ENCODE measurements at places on chromosomes 1 and 21. TPM values are rescaled to one million over a fixed set of nuclear protein-coding genes. Genes with fewer than 3 reads are reported as not detected.
A peak's percentile ranks its signal among the peaks of the same experiment; 100 is the strongest.

FAM151A gene
- polyA plus RNA-seq: 2.2 TPM

TAL1 gene
- polyA plus RNA-seq: 2.3 TPM

FMOD gene
- 26.4 TPM for polyA plus RNA-seq

PTPN7 gene
- polyA plus RNA-seq: 43.0 TPM

PALMD gene
- polyA plus RNA-seq: 12.9 TPM

KMO gene
- 1.5 TPM for polyA plus RNA-seq

OR10J1 gene
- 8.3 TPM for polyA plus RNA-seq

CD58 gene
- 15.0 TPM for polyA plus RNA-seq

MOV10 gene
- polyA plus RNA-seq: 137 TPM

LCE2C gene
- polyA plus RNA-seq: not detected

- DNase-seq: no peak
These were observed 33.5 kb downstream of the EPHA2 start for GRCh38 chr1:16122350-16122881.

GRCh38 chr1:223712850-223713474, 623 bp downstream of the CAPN2 start:
- no peak for DNase-seq

DNA sequence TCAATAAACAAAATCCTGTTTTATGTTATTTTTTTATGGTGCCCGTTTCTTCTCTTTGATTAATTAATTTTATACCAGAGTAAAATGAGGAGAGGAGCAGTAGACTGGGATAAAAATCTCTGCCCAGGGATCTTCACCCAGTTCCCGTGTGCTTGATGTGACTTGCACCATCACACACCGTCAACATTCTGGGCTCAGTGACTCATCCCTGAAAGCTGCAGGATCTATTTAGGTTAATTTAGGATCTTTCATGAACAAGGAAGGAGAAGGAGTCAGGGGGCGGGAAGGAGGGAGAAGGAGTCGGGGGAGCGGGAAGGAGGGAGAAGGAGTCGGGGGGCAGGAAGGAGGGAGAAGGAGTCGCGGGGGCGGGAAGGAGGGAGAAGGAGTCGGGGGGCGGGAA, 182.4 kb downstream of the SMYD3 start:
- no peak for DNase-seq

DNA sequence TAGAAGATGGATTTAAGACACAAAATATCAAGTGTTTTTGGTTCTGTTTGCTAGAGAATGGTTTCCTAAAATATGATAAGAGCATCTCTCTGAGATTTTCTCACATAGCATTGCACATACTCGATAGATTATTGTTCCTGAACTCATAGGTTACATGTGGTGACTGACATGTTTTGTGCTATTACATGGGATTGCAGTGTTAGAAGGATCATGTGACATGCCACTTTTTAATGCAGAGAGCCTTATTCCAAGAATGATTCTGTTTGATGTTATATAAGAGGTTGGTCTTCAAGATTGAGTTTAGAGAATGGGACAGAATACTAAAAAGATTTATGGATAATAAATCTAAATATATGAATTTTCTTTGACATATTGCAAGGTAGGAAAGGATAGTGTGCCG, 34.4 kb upstream of the SPAG17 start:
- DNase-seq: no peak

- no peak for DNase-seq
These were observed 27.8 kb downstream of the SELL start for GRCh38 chr1:169683661-169684060.

DNA sequence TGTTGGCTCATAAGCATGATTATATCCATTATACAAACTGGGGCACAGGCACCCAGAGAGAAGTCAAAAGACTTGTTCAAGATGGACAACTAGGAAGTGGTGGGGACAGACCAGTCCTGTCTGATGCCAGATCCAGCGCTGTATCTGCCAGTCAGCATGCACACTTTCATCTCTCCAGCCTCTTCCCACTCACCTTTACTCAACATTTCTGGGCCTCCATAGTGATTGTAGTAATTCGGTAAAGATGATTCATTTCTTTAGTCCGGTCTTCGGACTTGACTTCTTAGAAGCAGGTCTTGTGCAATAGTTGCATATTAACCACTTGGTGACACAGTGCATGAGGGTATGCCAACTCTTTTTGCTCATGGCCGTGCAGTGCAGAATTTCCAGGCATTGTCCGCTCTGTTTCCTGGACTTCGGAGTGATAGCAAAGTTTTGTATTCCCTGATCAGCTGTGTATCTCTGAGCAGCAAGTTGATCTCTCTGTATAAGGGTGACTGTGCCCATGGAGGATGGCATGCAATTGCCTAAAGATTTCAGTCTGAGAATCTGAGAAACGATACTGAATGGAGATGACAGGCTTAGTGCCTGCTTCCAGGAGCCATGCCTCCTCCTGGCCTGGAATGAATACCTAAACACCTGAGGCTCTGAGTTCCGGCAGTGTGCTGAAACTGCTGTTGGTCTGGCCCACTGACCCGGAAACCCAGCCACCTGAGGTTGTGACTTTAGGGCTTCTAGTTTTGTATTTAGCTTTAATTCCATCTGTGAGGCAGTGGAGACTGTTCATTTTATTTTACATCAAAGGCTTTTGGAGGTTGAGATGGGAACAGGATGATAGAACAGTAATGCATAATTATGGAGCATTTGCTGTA, 39.0 kb downstream of the GALNT2 start:
- no peak for DNase-seq

DNA sequence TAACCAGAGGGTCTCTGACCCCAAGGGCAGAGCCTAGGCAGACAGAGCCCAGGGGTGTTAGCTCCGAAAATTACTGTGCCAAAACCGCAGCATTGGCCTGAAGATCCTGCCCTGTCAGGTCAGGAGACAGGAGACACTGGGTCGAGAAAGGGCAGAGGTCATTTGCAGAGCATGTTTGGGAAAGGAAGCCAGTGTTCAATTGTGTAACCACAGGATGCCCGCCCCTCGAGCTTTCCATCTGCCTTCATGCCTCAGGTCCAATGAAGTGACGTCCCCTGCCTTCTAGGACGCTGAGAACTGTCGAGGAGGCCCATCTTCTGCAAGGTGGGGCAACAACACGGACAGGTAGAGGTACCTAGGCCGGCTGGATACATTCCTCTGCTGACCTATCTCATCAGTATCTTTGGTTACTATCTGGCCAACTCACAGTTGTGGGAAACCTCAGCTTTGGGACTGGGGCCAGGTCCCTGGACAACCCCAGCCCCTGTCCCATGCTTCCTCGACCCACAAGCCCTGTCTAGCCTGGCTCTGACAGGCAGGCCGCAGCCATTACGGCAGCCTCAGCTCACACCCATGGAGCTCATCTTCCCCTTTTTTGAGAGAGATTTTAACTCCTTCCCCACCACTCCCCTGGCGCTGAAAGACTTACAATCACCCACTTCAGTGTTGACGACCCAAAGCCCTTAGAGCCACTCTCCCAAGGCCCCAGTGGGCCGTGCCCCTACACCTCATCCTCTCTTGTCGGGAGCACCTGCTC, 1.3 kb downstream of the ARL8A start:
- DNase-seq: no peak

GRCh38 chr1:209850342-209850979, 22.7 kb downstream of the UTP25 start:
- DNase-seq: peak; percentile 70

DNA sequence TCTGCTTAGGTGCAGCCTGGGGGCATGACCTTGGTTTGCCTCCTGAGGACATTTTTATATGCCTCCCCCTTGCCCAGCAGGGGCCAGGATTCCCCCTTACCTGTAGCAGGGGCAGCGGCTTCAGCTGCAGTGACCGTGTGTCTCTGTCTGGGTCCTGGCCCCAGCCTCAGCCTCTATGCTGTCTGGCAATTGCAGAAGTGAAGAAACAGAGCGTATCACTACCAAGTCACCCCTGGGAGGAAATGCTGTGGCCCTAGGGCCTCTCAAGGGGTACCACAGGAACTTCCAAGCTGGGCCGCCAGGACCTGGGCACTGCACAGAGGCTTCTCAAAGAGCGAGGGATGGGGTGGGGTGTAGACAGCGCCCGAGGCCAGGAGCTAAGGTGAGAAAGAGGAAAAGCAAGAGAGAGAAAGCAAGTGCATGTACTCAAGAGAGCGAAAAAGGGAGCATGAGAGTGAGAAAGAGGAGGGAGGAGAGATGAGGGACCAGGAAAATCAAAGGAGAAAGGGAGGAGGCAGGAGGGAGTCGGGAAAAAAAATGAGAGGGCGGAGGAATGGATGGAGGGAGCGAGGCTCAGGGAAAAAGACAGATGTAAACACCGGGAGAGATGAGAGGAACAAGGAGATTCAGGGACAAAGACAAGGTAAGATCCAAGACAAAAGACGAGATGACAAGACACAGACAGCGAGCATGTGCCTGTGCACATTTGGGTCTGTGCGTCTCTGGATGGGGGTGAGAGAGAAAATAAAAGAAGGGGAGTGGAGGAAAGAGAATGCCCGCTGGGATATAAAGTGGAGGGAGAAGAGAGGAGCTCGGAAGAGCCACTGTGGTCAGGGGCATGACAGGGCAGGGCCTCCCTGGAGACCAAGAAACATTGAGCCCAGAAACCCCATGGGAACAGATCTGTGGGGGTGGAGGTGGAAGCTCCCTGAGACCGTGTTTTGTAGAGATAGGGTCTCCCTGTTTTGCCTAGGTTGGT, at the start of gene PTAFR:
PTAFR (minus strand) TSS at position 199 of the 979 bp plus-strand sequence. CDS start 25,669 bp downstream, outside the sequence.
- no peak for DNase-seq

GRCh38 chr1:27915082-27915575, 19.7 kb upstream of the SMPDL3B start:
- DNase-seq: no peak

GRCh38 chr1:234699795-234700665, 90.1 kb upstream of the IRF2BP2 start:
- peak; percentile 11 for DNase-seq

DNA sequence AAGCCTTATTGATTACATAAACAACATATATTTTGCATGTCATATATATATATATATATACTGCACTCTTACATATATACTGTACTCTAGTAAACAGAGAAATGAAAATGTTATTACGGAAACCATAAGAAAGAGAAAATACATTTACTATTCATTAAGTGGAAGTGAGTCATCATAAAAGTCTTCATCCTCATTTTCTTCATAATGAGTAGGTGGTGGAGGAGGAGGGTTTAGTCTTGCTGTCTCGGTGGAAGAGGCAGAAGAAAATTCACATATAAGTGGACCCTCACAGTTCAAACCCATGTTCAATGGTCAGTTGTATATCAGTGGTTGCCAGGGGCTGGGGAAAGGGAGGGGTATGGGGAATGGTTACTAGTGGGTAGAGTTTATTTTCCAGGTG, 8.0 kb upstream of the IFNLR1 start:
- DNase-seq: no peak

DNA sequence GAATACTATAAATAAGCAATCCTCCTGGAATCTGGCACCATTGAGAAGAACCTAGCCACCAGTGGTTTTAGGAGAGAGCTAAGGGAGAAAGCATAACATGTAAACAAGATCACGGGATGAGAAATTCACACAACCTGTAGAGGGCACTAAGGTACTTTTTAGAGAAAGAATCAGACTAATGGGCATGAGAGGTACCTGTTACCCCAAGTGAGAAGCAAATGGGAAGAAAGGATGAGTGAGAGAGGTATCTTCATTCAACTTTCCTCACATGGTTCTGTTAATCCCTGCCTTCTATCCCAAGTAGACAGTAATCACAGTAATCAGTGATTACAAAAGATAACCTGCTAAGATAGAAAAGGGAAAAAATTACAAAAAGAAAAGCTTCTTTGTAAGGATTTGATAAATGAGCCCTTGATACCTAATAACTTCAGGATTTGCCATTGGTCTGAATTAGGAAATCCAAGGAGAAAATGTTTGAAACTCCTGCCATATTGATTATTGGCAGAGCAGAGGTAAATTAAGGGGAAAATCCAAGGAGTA, 251.1 kb upstream of the ADGRL2 start:
- DNase-seq: no peak

- no peak for DNase-seq
These were observed 36.3 kb upstream of the RAP1GAP start for GRCh38 chr1:21705303-21705980.

- DNase-seq: peak; percentile 16
These were observed 534 bp downstream of the KCNH1 start for GRCh38 chr1:211133393-211133835.
